ENCODE measurements at places on chromosomes 11 and 22.
A peak's percentile ranks its signal among the peaks of the same experiment; 100 is the strongest.

DNA sequence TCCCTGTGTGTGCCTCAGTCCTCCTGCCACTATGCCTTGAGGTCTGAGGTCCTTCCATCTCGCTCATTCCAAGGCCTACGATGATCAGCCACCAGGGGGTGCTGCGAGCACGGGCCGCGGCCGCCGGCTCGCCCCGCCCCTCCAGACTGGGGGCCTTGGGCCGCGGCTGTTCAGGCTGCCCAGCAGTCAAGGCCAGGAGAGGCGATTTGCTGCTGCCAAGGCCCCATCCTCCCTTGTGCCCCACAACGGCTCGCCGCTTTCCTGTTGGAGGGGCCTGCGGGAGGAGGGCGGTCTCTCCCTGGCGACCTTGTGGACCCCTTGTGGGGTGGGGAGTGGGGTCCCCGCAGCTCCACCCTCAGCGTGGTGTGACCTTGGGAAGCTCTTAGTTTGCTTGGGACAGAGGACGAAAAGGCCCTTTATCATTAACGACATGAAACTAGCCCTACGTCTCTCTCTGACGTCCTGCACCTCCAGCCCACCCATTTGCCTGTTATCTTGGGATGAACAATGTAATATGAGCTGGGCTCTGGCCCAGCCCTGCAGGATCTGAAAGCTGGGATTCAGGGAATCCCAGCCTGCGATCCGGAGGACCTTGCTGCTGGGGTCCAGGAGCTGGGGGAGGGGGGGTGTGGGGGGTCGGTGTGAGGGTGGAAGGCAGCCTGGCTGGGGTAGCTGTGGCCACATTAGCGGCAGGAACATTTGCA lies 5.3 kb upstream of the GALR3 start:
- DNase-seq: peak; percentile 58

- no peak for DNase-seq
These were observed 75.2 kb upstream of the GNAZ start for GRCh38 chr22:22995166-22995565.

- no peak for DNase-seq
These were observed 255.2 kb downstream of the MN1 start for GRCh38 chr22:27546157-27546935.

DNA sequence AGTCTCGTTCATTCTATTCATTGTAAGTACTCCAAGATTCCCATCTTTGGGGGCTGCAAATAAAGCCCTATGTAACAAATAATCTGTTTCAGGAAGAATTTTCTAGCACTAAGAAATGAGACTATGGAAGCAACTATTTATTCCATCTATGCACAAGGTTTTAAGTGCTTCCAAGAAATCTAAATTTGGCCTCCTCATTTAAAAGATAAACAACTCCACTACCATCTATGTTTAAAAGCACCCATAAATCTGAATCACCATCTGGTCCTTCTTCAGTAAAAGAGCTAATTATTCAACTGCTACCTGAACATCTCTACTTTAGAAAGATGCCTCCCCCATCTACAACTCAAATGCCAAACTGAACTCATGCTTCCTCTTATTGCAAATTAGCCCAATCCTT lies 547.3 kb upstream of the LRRC4C start:
- no peak for DNase-seq

GRCh38 chr22:25780673-25781072 lies 38.7 kb downstream of the MYO18B start:
- DNase-seq: peak; percentile 13

- DNase-seq: no peak
These were observed 96.9 kb downstream of the SBF2 start for GRCh38 chr11:10197091-10197490.

DNA sequence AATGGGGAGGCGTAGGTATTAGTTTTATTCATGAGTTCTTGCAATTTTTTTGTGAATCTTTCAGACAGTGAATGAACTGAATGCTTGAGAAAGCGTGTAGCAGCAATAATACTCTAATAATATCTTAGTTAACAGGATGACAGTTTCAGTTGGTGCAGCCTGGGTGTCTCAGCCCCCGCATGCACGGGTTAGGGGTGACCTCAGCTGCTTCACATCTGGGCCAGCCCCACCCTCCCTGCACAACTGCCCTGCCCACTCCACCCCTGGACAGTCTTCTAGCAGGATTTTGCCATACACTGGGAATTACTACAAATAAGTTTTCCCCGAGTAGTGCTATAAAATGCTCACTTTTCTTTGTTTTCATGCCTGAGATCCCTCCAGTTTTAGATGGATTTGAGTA lies 83.2 kb downstream of the ST3GAL4 start:
- no peak for DNase-seq

- no peak for DNase-seq
These were observed 9.7 kb upstream of the CCKBR start for GRCh38 chr11:6249770-6250555.

GRCh38 chr11:36360826-36361415 lies 64.8 kb downstream of the PRR5L start:
- DNase-seq: no peak

DNA sequence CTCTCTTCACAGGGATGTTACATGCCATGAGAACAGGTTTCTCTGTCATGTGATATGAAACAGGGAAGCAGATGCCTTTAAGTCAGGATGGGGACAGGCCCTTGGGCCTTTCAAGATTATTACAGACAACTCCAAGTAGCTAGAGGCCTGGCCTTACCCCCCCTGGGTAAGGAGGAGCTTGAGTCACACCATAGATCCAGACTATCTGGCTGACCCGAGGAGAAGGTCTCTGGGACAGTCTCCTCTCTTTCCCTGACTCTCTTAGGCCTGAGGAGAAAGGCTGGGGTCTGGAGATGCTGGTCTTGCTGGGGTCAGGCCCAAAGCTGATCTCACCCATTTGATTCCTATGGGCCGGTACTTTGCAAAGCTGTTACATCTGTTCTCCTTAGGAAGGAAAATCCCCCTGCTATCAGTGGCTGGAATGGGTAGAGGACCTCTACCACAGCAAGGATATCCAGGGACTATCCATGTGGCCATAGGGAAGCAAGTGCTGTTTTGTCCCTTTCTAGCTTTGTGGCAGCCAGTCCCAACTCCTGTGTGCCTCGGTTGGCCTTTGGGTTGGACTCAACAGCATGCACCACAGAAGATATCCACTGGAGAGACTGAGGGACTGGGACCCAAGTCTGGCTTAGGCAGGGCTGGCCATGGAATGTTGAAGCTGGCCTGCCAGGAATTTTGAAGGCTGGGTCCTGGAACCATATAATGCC lies 25.2 kb downstream of the RELT start:
- DNase-seq: no peak

DNA sequence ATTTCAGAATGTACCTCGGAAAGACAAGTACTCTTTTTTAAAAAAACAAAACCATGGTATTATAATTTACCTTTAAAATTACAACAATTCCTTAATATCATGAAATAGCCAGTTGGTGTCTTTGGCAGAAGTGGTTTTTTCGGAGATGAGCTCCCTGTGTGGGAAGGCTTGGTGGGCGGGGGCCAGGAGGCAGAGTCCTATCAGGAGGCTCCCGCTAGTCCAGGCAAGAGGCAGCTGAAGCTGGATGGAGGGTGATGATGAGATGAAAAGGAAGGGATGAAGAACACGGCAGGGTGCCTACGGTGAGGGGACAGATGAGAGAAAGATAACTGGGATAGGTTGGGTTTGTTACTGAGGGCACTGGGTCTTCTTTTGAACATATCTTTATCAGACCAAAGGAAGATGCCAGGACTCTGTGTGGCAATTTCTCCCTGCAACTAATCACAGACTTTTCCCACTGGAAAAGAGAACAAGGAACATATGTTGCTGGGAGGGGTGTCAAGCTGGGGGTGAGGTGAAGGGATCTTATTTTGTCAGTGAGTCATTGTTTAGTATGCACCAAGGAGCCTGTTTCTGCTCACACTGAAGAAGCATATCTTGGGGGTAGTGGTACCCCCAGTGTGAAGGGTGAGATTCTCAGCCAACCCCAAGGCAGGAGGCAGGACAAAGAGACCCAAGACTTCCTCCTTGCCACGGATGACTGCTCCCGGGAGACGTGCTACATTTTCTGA lies 91.5 kb upstream of the YWHAH start:
- no peak for DNase-seq

GRCh38 chr11:89184021-89184420 lies 6.3 kb downstream of the TYR start:
- DNase-seq: no peak

DNA sequence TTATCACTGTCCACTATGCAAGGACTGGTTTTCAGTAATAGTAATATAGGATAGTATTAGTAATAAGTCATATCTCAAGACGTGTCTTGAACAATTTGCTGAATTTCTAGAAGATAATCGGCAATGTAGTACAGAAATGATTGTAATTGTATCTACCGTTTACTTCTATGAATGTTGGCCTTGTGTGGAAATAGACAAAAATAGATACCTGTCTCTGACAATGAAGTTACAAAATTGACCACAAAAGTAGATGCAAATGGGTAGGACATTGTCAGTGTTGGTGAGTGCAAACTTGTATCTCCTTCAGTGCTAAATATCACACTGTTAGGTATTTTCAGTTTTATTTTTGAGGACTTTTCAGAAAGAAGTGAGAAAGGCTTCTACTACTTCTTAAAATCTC lies 43.1 kb downstream of the SVIP start:
- no peak for DNase-seq

GRCh38 chr11:66728693-66729385 lies at the start of gene SPTBN2:
TSS of gene SPTBN2 (minus strand) at chr11:66729216. CDS start at chr11:66721240, 7,976 bp downstream.
- DNase-seq: peak; percentile 28

GRCh38 chr11:15493066-15493465 lies 378.3 kb downstream of the INSC start:
- DNase-seq: no peak

DNA sequence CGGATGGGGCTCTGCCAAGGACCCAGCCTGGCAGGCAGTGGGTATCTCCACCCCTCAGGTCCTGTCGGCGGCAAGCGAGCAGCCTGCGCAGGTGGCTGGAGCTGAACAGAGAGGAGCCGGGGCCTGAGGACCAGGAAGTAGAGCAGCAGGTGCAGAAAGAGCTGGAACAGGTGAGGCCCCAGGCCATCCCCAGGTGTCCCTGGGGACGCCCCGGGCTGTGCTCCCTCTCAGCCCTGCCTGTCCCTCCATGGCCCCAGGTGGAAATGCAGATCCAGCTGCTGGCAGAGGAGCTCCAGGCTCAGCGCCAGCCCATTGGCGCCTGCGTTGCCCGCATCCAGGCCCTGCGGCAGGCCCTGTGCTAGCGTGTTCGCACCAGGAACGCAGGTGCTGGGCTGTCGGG lies 44.0 kb downstream of the PISD start:
- DNase-seq: peak; percentile 85
